ENCODE measurements at places on chromosomes 11 and 22.

DNA sequence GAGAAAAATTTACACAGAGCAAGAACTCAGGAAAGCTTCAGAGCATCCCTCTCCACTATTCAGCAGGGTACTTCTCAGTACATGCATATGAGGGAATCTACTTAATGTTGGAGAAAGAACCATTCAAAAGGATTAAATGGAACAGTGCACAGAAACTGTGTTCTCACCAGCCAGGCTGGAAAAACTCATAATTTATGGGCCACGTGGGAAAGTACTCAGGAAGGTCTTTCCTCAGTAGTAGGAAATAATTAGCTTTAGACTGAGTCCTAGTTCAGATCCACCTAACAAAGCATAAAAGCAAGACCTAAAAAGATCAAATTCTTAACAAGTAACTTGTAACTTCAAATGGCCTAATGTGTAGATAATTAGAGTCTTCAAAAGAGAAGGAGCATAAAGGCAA, 134.0 kb downstream of the FAM76B start:
- no peak for DNase-seq

DNA sequence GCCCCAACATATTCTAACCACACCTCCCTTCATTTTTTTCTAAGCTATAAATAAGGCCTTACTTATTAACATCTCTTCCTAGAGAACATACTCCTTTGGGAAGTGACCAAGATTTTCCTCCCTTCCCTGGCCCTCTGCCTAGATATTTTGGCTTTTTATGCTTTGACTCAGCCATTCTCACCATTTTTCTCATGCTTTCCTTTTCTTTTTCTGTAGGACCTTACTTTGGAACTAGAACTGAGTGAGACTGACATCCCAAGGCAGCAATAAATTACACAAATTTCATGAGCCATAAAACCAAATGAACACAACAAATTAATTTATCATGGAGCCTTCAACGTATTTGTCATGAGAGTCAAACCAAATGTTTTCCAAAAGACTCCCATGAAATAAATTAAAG, 142.7 kb upstream of the CTSC start:
- peak; percentile 98 for DNase-seq

DNA sequence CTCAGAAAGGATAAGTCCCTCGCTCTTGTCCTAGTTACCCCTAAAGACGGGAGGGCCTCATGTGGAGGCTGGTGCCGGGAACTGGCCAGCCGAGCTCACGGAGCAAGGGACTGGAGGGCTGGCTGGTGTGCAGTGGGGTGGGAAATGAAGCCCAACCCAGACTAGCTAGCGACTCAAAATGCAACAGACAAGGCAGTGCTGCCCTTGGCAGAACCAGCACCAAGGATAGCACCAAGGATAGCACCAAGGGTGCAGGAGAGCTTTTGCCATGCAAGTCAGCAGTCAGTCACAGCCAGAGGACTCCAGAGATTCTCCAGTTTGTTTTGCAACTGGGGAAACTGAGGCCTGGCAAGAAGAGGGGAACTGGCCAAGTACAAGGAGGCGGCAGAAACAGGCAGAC, 6.5 kb upstream of the BATF2 start:
- no peak for DNase-seq

GRCh38 chr11:3109921-3110706, 52.9 kb upstream of the CARS1 start:
- no peak for DNase-seq

DNA sequence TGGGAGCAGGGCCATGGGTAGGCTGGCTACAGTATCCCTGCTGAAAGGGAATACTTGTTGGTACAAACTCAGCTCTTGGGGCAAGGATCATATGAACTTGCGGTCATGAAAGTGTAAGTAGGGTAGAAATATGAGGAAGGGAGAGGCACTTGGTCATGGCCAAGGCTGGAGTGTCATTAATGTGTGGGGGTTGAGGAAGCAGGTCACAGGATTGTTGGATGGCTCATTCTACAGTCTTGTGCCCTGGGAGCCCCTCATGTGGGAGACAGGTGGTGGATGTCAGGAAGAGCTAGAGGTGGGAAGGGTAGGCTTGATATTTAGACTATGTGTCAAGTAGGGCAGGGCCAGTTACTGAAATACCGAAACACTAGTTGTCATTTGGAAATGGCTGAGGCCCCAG, 95.5 kb downstream of the RRM1 start:
- no peak for DNase-seq

GRCh38 chr22:48268771-48269552, 1506.5 kb downstream of the TBC1D22A start:
- DNase-seq = no peak

DNA sequence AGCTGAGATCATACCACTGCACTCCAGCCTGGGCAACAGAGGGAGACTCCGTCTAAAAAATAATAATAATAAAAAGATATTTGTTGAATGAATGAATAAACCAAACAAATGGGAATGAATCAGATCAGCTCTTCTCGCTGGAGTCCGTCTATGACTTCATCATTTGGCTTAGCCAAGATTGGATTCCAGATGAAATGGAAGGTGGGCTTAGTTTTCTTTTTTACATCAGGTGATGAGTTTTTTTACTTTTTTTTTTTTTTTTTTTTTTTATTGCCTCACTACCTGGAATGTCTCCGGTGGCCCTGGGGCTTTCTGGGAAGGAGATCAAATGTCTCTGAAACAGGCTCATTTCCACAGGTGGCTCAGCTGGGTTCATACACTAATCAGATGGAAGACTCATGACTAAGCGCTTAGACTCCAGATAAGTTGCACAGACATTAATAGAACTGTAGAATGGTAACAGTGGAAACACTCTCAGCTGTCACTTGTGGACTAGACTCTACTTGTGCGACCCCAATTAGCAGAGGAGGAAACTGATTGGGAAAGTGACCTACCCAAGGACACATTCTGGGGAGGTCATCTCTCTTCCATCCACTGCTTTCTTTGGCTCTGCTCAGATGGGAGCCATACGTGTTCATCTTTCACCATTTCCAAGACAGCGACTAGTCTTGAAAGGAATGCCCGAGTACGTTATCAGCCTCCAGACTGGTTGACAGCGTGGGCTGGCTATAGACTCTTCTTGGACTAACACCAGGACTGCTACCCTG, 20.5 kb upstream of the RBFOX2 start:
- no peak for DNase-seq

- DNase-seq = no peak
These were observed 375.7 kb upstream of the KIRREL3 start for GRCh38 chr11:127376301-127376700.
